Muscle of arm (tissue), 14 donors: ENCODE measurements at places on chromosomes 3 and 15. TPM values are rescaled to one million over a fixed set of nuclear protein-coding genes. Genes with fewer than 3 reads are reported as not detected.

GXYLT2 gene
- 34.0 TPM for polyA plus RNA-seq

SST gene
- not detected for polyA plus RNA-seq

DNA sequence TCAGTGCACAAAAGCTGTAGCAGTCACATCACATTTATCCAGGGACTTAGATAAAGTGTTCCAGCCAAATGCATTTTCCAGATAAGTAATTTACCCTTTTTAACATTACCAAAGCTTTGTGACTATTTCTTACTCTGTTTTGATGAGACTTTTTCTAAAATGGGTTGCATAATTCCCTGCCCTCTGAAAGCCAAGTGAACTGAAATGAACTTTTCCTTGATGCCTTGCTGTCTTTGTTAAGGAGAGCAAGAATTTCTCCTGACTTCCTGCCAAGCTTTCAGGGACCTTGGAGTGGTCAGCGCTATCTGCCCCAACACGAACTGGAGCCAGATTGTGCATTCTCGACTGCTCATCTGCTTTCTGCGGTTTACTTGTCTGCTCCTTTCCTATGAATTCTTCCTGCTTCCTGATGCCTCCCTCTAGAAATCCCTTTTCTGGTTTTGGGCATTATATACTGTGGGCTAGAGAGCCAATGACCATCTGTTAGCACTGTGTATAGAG, 34.8 kb downstream of the EIF4E3 start:
- DNase-seq: peak; percentile 19

DNA sequence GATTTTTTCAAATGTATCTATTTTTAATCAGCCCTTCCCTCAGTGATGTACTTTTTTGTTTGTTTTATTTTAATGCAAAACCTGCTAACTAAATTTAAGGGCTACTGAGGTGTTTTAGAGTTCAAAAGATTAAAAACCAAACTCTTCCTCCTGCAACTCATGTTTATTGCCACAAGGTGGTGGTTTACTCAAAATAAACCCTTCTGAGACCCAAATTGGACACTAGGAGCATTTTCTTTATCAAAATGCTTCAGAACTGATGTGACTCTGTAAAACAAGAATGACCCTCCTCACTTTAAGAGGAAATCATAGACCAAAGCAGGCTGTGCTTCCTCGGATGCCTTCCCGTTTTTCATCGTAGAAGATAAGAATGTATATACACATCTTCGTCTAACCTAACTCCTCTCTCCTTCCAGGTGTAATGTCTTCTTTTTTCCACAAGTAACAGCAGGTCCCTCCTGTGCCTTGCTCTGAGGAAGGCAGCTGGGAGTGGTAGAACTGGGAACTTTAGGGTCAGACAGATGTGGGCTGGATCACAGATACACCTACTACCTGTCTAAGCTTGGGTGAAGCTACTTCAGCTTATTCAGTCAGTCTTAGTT, 2.9 kb upstream of the NME9 start:
- DNase-seq: no peak

GRCh38 chr3:133691273-133692107, 29.7 kb upstream of the TOPBP1 start:
- DNase-seq: no peak

DNA sequence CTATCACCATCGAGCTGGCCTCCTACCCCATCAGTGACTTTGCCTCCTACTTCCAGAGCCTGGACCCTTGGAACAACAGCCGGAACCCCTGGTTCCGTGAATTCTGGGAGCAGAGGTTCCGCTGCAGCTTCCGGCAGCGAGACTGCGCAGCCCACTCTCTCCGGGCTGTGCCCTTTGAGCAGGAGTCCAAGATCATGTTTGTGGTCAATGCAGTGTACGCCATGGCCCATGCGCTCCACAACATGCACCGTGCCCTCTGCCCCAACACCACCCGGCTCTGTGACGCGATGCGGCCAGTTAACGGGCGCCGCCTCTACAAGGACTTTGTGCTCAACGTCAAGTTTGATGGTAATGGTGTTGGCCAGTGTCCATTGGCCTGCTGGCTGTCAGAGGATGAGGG, 6.1 kb downstream of the GRM2 start:
- no peak for DNase-seq

DNA sequence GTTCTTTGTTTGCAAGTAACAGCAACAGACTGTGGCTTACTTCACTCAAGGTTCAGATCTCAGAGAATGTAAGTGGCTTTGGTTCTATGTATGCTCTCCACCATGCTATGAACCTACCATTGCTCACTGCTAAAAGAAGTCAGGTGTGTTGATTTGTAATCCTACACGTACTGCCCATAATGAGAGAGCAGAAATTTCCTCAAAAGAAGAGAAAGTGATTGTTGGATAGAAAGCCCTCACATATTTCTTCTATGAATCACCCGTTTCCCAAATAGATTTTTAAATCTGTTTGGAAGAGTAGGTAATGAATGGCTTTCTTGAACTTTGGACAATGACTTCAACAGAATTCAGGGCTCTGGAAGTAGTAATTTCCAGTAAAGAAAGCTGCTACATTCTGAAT, 565.4 kb downstream of the ROBO2 start:
- no peak for DNase-seq

- DNase-seq: no peak
Observed at GRCh38 chr3:141834292-141834691, 42.2 kb upstream of the ATP1B3 start.

DNA sequence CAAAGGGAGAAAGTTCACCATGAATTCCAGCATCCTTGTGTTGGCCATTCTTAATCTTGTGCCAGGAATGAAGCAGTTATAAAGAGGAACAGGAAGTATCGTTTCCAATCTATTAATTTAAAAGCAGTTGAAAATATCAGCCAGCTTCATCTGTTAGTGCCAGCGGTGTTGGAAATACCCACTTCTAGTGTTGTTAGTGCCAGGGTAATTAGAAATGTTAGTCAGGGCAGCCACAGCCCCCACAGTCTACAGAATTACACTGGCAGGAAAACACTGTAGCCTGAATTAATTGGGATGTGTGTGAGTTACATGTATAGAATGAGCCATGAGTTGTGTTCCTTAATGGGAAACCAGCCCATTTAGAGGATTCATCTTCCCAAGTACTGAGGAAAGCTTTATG, 127.8 kb downstream of the GHSR start:
- no peak for DNase-seq
